ENCODE measurements at places on chromosomes 3 and 15.

- DNase-seq = no peak
Measured at GRCh38 chr3:158916111-158916510, 114.3 kb downstream of the MFSD1 start.

- no peak for DNase-seq
Measured at GRCh38 chr3:32794487-32795308, 23.1 kb upstream of the TRIM71 start.

DNA sequence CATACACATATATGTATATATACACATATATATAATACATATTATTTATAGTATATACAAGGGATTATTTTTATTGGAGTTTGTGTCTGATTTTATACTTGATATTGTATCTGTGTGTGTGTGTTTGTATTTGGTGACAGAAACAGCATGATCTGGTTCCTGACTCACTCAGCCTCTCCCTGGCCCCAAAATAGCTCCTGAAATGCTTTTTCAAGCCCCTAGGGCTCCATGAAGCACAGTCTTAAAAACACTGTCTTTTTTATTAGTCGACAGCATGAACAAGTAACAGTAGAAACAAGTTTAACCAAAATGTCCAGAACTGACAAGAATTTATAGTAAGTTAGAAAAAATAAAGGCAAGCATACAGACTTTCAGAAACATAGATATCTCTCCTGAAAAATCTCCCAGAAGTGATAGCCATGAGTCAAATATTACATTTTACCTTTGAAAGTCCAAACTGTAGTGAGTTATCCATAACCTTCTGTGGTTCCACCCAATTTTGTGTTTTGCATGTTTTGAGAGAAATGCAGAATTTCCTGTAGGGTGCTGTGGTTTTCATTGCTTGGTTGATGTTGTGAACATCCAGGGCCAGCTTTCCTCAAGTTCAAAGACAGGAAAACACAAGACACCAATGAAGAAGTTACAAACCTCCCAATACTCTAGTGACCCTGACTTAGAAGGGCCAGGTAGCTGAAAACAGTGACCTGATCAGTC, 98.5 kb upstream of the CCDC80 start:
- no peak for DNase-seq

DNA sequence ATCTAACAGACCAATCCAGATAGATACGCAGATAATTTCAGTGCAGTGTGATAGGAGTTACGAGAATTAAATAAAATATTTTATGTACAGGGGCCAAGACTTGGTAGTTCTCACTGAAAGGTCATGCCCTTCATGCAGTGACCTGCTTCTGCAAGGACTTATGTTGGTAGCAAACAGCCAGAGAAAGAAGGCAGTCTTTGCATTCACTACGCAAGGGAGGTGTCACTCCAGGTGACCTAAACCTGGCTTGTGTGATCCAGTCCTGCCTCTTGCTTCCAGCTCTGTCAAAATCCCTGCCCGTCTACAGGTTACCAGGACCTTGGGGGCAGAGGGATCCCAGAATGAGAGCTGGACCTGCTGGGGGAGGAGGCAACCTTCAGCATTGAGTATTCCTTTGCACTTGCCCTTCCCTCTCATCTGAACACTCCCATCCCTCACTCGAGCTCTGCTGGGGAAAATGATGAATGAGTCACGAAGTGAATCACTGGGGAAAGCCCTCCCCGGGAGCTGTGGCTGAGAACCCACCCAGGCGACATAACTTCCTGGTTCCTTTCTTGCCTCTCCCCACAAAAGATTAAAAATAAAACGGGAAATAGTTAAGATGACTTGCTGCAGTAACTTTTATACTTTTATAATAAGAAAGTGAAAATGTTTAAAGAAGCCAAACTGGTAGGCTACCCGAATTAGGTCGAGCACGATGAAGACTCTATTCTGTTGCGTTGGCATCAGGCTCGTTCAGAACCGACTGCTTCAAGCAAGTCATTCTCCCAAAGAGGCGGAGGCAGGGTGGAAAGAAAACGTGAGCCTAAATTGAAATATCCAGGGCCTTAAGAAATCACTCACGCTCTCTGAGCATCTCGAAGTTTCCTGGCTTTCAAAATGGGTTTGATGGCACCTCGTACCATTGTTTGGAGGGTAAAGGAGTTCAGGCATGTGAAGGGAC, 216.1 kb downstream of the SLCO3A1 start:
- DNase-seq = peak; percentile 28

GRCh38 chr3:141306922-141307321, 61.4 kb upstream of the ZBTB38 start:
- DNase-seq = no peak

GRCh38 chr3:165653130-165653778, 184.0 kb downstream of the BCHE start:
- DNase-seq = no peak

DNA sequence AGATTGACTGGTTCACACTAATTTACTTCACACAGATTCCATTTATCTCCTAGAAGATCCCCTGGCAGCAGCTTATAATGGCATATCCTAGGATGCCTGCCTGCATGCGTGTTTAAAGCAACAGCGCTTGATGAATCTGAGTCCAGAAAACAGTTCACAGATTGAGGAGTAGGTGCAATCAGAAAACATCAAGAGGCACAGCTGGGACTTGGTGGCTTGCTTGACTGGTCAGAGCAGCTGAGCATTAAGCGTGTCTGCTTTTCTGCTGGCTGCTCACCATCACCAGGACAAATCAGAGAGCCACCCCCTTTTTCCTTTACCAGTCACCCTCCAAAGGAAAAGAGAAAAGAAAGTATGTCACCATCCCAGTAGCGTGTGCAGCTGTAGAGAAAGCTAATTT, 223.6 kb downstream of the WDR72 start:
- no peak for DNase-seq

GRCh38 chr15:62103431-62103830, 36.7 kb downstream of the C2CD4A start:
- no peak for DNase-seq

DNA sequence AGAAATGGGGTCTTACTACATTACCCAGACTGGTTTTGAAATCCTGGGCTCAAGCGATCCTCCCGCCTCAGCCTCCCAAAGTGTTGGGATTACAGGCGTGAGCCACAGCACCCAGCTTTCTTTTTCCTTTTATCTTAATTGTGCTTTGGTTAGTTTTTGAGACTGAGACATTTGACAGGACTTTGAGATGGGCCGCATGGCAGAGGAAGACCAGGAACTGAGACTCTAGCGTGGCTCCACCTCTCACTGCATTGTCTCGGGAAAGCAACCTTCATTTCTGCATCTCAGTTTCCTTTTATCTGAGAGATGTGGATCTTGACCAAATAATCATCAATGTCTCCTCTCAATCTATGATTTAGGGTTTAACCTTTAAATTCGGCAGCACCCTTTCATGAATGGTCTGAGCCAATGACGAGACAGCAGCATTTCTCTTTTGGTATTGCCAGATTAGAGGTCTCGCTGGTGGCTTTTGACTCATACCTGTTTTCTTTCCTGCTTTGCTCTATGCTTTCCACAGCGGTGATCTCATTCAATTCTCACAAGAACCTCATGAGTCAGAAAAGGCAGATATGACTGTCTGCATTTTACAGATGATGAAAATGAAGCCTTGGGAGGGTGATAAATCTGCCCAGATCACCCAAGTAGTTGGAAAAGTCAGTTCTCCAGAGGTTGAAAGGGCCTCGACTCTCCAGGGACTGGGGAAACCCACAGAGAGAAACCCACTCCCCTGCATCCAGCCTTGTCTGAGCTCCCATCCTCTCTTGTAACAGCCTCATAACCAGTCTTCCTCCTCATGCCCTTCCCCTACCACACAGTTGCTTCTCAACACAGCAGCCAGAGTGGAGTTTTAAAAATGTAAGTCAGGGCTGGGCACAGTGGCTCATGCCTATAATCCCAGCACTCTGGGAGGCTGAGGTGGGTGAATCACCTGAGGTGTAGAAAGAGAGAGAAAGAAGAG, 84.8 kb upstream of the FOXB1 start:
- DNase-seq = peak; percentile 64

DNA sequence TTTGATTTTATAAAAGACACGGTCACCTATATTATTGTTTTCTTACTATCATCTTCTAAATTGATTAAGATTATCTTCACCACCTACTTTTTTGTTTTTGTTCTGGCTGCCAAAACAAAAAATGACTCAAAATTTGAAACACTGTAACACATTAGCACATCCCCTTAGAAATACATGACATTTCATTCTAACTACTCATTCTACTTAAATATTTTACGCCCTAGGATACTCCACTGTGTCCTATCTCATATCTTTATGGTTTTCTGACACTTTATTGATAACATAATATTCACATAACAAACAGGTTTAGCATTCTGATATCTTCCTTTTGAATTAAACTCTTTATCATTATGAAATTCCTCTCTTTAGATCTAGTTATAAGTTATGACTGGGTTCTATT, 656.2 kb downstream of the GBE1 start:
- no peak for DNase-seq

GRCh38 chr3:12487786-12488185, 3.5 kb downstream of the TSEN2 start:
- no peak for DNase-seq

GRCh38 chr3:99966662-99967416, 147.5 kb downstream of the FILIP1L start:
- DNase-seq = no peak

- DNase-seq = no peak
Measured at GRCh38 chr15:64897345-64897985, 14.2 kb upstream of the ANKDD1A start.

GRCh38 chr3:189967254-189967865, 153.3 kb downstream of the P3H2 start:
- no peak for DNase-seq

DNA sequence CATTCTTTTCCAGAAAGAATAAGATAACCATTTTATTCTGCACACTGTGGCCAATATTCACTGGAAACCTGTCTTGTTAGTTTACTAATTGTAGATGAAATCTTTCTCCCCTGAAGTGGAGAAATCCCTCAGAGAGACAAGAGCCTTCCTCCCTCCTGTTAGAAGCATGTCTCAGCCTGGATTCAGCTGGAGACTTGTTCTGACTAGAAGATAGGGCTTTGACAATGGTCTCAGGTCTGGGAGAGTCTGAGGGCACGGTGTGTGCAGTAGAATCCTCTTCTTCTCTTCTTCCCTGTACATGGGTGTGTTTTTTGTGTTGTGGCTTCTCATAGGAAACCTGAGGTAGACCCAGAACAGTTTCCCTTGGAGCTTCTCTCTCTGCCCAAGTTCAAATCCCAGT, 19.9 kb downstream of the CCK start:
- no peak for DNase-seq

GRCh38 chr3:69425249-69425648, 39.4 kb upstream of the FRMD4B start:
- no peak for DNase-seq

- no peak for DNase-seq
Measured at GRCh38 chr15:66129586-66129985, 124.0 kb downstream of the MEGF11 start.

- peak; percentile 76 for DNase-seq
Measured at GRCh38 chr15:78049691-78050440, 27.6 kb downstream of the TBC1D2B start.

DNA sequence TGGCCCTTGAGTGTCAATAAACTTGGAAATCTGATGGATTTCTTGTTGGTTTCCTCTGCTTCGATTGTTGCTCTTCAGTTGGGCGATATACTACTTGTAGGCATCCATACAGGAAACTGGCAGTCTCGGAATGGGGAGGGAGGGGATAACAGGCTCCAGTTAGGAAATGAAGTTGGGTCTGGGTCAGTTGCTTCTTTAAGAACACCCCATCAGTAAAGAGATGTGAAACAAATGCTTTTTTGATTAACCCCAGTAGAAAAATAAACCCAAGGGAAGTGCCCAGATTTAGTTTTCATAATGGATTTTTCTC, 681 bp downstream of the CHMP2B start:
- no peak for DNase-seq

GRCh38 chr3:69239063-69239462, 116.7 kb upstream of the LMOD3 start:
- DNase-seq = no peak

Data from stimulated activated CD8-positive, alpha-beta memory T cell treated with anti-CD3 and anti-CD28 coated beads, Interleukin-7, amount 100 ng/mL, for 48 hours (primary cell).